ENCODE measurements at places on chromosomes 2 and 18.

- no peak for DNase-seq
These were observed 64.1 kb downstream of the DTNA start for GRCh38 chr18:34773961-34774766.

GRCh38 chr2:59684771-59685166 is 868.7 kb downstream of the BCL11A start:
- no peak for DNase-seq

DNA sequence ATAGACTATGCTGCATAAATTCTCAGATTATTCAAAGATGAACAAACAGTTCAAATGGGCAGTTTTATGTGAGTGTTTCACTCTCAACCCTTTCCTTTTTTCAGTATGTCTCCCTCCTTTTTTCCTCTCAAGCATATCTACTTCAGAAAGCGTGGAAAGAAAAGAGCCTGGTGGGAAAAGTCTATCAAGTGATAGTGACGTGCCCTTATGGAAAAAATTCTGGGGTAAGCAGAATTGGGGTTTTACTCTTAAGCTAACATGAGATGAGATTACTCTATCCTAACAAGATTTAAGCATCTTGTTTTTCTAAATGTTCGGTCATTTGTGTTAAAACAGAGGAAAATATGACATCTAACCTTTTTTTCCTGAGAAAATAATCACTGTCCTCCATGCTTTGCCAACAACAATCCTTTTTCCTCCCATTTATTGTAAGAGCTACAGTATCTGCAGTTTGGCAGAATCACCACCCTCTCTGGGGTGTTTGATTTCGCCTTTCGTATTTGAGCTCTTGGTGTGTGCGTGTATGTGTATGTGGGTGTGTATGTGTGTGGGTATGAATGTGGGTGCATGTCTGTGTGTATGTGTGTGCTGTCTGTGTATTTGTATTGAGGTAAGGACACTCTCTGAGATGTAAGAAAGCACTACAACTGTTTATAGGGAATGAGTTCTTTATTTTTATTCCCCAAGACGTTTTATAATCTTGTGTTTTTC is 143.9 kb upstream of the L3MBTL4 start:
- no peak for DNase-seq

GRCh38 chr2:229375251-229375650 is 104.2 kb upstream of the PID1 start:
- no peak for DNase-seq

GRCh38 chr2:144479659-144480058 is 40.3 kb downstream of the ZEB2 start:
- DNase-seq = no peak

- DNase-seq = no peak
These were observed 228.7 kb downstream of the ATAD2B start for GRCh38 chr2:23698116-23698693.

DNA sequence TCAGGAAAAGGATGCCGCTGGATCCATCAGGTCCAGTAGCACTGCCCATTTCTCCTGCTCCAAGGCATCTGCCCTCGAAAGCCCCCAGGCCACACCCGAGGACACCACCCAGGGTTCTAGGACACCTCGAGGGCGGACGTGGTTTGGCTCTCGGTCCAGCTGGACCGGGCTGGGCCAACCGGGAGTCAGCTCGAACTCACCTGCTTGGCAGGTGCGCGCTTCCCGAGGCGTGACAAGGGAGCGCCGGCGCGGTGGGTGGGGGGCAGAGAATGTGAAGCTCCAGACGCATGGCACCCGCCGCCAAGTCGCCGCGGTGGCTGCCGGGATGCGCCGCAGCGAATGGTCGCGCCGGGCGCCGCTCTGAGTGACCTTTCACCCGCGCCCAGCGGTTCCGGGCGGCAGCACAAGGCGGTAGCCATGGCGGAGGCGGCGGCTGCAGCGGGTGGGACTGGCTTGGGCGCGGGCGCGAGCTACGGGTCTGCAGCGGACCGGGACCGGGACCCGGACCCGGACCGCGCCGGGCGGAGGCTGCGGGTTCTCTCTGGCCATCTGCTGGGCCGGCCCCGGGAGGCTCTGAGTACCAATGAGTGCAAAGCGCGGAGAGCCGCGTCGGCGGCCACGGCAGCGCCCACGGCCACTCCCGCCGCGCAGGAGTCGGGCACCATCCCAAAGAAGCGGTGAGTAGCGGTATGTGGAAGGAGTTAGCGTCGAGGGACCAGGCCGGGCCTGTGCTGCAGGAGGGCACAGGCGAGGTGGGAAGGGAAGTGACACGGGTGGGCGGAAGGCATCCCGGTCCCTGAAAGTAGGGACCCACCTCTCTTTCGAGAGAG is at the start of gene AGPS:
Gene AGPS, plus strand, starts transcription at position 401 of the 830 bp plus-strand sequence. Its CDS starts 17 bp downstream, at position 418.
- DNase-seq = peak; percentile 62

GRCh38 chr2:151560289-151560688 is 150.6 kb downstream of the RIF1 start:
- no peak for DNase-seq

DNA sequence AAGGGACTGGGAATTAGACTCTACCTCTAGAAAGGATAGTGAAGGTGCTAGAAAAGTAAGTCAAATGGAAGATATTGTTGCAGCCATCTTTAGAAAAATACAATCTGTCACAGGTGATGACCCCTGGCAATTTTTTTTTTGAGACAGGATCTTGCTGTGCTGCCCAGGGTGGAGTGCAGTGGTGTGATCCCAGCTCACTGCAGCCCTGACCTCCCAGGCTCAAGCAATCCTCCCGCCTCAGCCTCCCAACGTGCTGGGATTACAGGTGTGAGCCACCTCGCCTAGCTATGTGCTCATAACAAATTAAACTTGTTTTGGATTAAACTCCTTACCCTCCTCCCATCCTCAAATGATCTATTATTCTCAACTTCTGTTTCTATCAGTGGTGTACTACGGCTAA is 3.8 kb upstream of the GIGYF2 start:
- DNase-seq = no peak

GRCh38 chr18:73715210-73715670 is 432.4 kb downstream of the FBXO15 start:
- DNase-seq = no peak

DNA sequence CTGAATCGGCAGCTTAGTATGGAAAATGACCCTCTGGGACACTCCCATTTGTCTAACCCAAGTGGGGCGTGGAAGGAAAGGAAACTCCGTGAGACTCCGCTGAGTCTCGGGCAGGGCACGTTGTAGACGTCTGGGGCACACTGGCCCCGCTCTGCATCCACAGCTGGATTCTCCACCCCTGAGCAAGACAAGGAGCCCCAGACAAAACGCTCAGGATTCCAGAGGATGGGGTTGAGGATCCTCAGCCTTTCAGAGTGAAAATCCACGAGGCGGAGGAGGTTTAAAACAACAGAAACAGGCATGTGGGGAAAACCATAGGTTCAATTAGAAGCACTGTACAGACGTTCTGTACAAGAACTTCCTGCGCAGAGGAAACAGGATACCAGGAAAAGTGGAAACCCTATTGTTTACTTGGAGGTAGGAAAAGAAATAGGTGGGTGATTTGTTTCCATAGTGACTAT is 124.9 kb upstream of the ZNF236 start:
- no peak for DNase-seq

- no peak for DNase-seq
These were observed 378.7 kb downstream of the RBM43 start for GRCh38 chr2:150882751-150883612.

- DNase-seq = no peak
These were observed 195.7 kb downstream of the CDH20 start for GRCh38 chr18:61528961-61529360.

DNA sequence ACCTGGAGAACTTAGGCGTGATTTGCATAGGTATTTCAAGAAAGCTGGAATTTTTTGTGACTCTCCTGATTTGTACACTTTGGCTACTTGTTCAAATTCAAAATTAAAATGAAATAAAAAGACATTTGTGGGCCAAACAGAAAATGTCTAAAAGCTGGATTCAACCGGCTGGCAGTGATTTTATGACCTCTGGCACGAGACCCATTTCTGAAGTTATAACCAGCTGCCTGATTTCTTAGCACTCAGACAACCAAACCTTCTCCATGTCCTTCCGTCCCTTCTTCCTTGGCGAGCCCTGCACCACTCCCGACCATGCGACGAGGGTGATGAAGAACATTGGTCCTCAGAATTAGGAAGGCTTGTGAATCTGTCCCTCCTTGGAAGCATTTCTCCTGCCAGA is 19.7 kb downstream of the PKDCC start:
- DNase-seq = no peak

DNA sequence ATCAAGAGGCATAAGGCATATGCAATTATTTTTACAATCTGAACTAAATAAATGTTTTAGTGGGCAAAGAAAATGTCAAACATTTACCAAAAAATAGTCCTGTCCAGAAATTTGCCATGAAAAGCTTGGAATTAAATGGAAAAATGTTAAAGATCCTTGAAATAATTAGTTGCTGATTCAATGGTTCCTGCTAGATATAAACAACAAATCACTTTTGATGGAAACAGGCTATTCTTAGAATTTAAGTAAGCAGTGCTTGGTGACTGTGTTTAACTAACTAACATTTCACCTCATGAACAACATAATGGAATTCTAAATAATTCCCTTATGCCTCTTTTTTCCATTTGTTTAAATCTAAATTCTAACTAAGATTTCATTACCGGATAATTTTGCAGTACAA is 3.9 kb downstream of the RND3 start:
- no peak for DNase-seq

Data from activated T-helper 1 cell treated with Interleukin-2 at 50 U/mL for 16 hours (primary cell).